ENCODE measurements at places on chromosomes 4 and X. TPM values are rescaled to one million over a fixed set of nuclear protein-coding genes. Genes with fewer than 3 reads are reported as not detected.

The CFAP47 gene
- total RNA-seq = not detected

The CXCL8 gene
- total RNA-seq = 130 TPM

The PLP2 gene
- total RNA-seq = 19.7 TPM

The DMP1 gene
- not detected for total RNA-seq

The SYAP1 gene
- 28.0 TPM for total RNA-seq

The VGLL1 gene
- total RNA-seq = not detected

The KCND1 gene
- total RNA-seq = 0.18 TPM

The TBX22 gene
- total RNA-seq = not detected

The ETDB gene
- total RNA-seq = not detected

The PPEF1 gene
- not detected for total RNA-seq

The FAM9C gene
- total RNA-seq = not detected

The NALF2 gene
- total RNA-seq = 0.09 TPM

The MCF2 gene
- total RNA-seq = not detected

The BEX3 gene
- total RNA-seq = 301 TPM

The BRS3 gene
- not detected for total RNA-seq

The UGT2B11 gene
- total RNA-seq = not detected

The TMEM35A gene
- 1.8 TPM for total RNA-seq

The CXCL3 gene
- total RNA-seq = 0.94 TPM

The YY2 gene
- 1.1 TPM for total RNA-seq

The POLA1 gene
- 16.2 TPM for total RNA-seq

The OPHN1 gene
- total RNA-seq = 8.9 TPM

The NLGN3 gene
- total RNA-seq = 0.09 TPM

The ARHGEF6 gene
- 4.8 TPM for total RNA-seq

The MAGEA6 gene
- not detected for total RNA-seq

The BMP3 gene
- not detected for total RNA-seq

The BANK1 gene
- total RNA-seq = under 0.01 TPM

The GPRASP3 gene
- total RNA-seq = 8.5 TPM

The AMOT gene
- 2.4 TPM for total RNA-seq

The SYN1 gene
- total RNA-seq = 0.09 TPM

The SPINK2 gene
- not detected for total RNA-seq

The EDA2R gene
- total RNA-seq = 6.3 TPM

The IL1RAPL2 gene
- not detected for total RNA-seq

The QDPR gene
- 27.0 TPM for total RNA-seq

The CTAG2 gene
- not detected for total RNA-seq

The SPRY1 gene
- total RNA-seq = 8.7 TPM

The DNAAF6 gene
- not detected for total RNA-seq

The TSPAN5 gene
- 37.4 TPM for total RNA-seq

The SLC25A43 gene
- total RNA-seq = 15.5 TPM

The VSIG4 gene
- total RNA-seq = not detected

The SMIM10 gene
- total RNA-seq = 0.63 TPM

The TRPC5OS gene
- total RNA-seq = not detected

The MAOB gene
- total RNA-seq = not detected

The PDE6B gene
- 3.2 TPM for total RNA-seq

The SLC10A6 gene
- under 0.01 TPM for total RNA-seq

The ARHGAP6 gene
- total RNA-seq = 0.47 TPM

The RADX gene
- total RNA-seq = 0.09 TPM

The ZNF280C gene
- total RNA-seq = 2.2 TPM

All from endothelial cell of coronary artery (primary cell).